ENCODE measurements at places on chromosomes 12 and 14.

- DNase-seq, result no peak
Observed at GRCh38 chr14:71749613-71750238, 182.5 kb upstream of the RGS6 start.

- DNase-seq, result no peak
Observed at GRCh38 chr14:64725261-64725815, 21.1 kb downstream of the PLEKHG3 start.

DNA sequence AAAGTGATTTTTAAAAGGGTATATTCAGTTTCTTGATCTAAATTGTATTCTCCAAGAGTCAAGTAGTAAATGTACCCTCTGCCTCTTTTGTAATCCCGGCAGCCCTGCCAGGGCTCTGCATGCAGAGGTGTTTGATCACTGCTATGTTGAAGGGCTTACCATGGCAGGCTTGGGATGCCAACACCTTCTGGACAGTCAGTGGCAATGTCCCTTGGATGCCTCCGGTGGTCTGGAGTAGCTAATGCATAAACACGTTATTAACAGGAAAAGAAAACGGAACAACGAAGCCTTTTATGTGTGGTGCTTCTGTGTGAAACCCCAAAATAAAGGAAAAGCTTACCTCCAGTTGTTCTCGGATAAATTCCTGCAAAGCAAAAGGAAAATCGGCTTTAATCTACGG lies 19.9 kb downstream of the EIF2B2 start:
- no peak for DNase-seq

DNA sequence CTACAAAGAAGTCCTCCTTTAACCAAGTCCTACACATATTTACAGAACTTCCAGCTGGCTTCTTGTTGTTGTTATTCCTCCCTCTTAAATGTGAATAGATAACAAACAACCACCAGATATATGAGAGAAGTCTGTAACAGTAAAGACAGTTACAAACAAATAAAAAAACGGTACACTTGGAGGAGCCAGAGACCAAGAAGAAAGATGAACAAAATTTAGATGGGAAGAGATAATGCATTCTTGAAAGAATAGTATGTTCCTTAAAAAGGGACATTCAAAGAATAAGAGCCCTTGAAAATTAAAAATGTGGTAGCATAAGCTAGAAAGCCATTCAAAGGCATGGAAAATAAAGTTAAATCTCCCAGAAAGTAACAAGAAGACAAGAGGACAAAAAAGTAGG lies 25.9 kb downstream of the SLCO1A2 start:
- no peak for DNase-seq

DNA sequence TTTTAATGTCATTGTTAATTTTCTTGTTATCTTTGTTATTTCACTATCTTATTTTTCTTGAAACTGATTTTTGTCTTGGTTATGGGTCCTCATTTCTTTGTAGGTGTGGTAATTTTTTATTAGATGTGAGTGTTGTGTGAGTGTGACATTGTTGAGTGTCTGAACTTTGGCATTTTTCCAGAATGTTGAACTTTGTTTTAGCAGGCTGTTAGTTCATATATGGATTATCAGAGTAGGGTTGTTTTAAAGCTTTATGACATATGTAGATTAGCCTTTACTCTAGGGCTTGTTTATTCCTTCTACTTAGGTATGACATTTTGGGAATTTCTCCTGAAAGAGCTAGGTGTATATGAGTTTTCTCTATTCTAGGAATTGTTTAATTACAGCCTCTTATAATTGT lies 103.9 kb downstream of the ARID2 start:
- DNase-seq, result no peak

GRCh38 chr12:4027412-4027811 lies 154.2 kb upstream of the PARP11 start:
- DNase-seq, result peak; percentile 48

- DNase-seq, result no peak
Observed at GRCh38 chr12:128316973-128317526, 50.1 kb downstream of the TMEM132C start.

GRCh38 chr12:113422030-113422885 lies at the start of gene SDSL:
Gene SDSL (plus strand): TSS chr12:113422380. CDS start chr12:113427983, 5,603 bp downstream.
- no peak for DNase-seq

- no peak for DNase-seq
Observed at GRCh38 chr12:88955531-88955930, 375.3 kb upstream of the KITLG start.

DNA sequence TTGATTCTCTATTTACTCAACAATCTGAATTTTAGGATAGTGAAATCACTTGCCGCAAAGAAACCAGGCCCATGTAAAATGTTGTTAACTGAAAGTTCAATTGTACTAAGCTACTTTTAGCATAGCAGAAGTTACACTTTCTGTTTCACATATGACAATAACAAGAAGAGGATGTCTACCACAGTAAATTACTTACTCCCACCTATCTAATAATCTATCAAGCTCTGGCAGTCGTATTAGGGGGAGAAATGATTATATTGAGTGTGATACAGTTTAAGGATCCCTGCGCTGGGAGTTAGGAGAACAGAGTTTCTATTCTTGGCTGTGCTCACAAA lies 66.5 kb upstream of the CAND1 start:
- no peak for DNase-seq

GRCh38 chr14:89641495-89642175 lies 224.6 kb upstream of the FOXN3 start:
- no peak for DNase-seq

- no peak for DNase-seq
Observed at GRCh38 chr12:89645434-89645833, 63.2 kb downstream of the ATP2B1 start.

GRCh38 chr14:50860478-50861086 lies 11.3 kb upstream of the ABHD12B start:
- peak; percentile 83 for DNase-seq

- DNase-seq, result no peak
Observed at GRCh38 chr14:88904864-88905263, 80.4 kb downstream of the TTC8 start.

GRCh38 chr12:958588-959123 lies 9.2 kb upstream of the RAD52 start:
- no peak for DNase-seq

GRCh38 chr12:52255926-52256583 lies 18.4 kb upstream of the KRT86 start:
- no peak for DNase-seq

DNA sequence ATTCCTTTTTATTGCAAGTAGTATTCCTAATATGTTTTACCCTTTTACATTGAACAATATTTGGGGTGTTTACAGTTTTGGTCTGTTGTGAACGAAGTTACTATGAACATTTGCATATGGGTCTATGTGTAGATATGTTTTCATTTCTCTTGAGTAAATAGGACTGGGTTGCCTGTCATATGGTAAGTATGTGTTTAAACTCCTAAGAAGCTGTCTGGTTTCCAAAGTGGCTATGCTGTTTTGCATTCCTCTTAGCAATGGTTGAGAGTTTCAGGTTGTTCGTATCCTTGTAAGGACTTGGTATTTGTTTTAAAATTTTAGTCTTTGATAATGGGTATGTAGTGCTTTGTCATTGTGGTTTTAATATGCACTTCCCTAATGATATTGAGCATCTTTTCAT lies 6.3 kb downstream of the METAP2 start:
- DNase-seq, result no peak

DNA sequence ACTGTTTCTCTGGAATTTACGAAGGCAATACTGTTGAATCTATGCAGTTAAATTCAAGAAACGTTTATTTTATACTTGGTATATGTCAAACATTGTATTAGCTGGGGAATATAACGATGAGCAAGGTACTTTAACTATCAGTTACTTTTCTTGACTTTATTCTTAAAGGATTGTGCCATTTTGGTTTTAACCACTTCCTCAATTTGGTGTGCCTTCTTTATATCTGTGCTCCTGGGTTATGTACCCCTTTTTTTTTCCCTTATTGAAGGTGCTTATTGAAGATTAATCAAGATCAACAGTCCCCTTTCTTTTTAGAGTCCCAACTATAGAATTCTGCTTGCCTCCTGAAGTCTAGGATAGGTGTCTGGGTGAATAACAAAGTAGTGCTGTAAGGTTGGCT lies 5.8 kb downstream of the RAB21 start:
- DNase-seq, result no peak

DNA sequence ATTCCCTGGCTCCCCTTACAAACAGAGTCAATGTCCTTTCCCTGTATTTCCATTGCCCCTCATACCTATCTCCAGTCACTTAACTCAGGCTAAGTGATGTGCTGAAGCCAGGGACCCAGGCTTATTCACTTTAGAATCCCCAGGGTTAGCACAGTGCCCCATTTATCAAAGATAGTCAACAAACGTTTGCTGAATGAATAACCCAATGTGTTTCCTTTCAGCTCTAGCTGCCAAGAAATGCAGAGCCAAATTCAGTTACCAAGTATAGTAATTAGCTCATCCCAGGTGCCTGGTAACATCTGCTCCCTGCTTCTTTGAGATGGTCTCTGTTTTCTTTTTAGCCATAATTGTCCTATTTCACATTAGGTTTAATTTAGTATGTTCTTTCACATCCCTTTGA lies 189.5 kb downstream of the PHLDA1 start:
- no peak for DNase-seq

- DNase-seq, result no peak
Observed at GRCh38 chr14:99878563-99878962, 85.3 kb downstream of the EML1 start.

DNA sequence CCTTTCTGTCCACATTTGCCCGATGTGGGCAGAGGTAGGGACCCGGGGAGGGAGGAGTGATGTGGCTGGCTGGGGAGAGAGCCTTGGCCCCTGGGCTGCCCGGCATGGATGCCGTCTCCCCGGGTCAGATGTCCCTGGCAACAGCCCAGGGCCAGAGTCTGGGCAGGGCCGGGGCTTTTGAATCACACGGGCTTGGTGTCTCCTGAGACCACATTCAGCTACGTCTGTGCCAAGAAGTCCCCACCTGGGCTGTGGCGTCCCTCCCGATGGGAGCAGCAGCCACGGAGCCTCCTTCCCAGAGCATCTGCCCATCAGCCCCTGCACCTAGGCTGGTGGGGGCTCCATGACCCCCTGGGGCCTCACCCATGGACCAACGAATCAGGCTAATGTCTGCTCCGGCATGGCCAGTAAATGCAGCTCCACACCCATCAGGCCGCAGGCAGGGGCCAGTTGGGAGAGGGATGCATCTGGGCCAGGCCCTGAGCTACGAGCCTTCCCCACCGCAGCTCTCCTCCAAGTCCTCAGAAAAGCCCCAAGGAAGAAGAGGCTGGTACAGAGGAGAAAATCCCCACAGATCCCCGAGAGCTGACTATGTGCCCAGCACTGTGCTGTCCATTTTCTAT lies 109.4 kb downstream of the RFLNA start:
- no peak for DNase-seq

GRCh38 chr12:39830852-39831520 lies 211.4 kb upstream of the ABCD2 start:
- no peak for DNase-seq
